ENCODE measurements at places on chromosomes 16 and 17.

- peak; percentile 20 for DNase-seq
These were observed 34.2 kb downstream of the CD300LF start for GRCh38 chr17:74678541-74678940.

DNA sequence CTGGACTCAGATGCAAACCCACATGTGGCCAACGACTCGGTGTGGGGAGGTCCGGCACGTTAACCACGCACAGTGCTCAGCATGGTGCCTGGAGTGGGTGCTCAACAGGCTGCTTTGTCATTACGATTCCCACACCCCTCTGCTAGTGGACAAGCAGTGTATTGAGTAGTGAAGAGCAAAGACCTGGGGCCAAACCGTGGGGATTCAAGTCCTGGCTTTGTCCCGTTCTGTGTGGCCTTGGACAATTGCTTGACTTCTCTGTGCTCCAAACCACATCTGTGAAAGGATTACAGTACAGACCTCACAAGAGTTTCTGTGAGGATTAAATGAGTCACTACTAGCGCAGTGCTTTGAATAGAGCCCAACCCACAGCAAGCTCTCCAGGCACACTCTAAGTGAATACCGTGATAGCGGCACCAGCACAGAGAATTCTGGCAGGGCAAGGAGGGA is 33.8 kb downstream of the TRPV2 start:
- no peak for DNase-seq

DNA sequence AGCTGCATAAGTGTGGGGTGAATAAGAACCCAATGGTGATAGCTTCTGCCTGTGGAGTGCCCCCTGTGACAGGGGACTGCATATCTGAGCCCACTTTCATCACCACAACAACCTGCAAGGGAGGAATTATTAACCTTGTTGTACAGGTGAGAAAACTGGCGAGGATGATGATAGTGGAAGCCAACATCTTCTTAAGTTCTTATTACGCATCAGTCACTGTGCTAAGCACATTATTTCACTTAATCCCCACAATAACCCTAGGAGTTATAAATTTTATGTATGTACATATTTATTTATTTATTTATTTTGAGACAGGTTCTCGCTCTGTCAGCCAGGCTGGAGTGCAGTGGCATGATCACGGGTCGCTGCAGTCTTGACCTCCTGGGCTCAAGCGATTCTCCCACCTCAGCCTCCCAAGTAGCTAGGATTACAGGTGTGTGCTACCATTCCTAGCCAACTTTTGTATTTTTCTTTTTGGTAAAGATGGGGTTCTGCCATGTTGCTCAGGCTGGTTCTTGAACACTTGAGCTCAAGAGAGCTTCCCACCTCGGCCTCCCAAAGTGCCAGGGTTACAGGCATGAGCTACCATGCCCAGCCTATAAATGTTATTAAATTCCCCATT is 7.6 kb downstream of the PDILT start:
- no peak for DNase-seq

- no peak for DNase-seq
These were observed 35.1 kb downstream of the TMEM238L start for GRCh38 chr17:10768750-10769251.

GRCh38 chr16:59121411-59122261 is 387.5 kb upstream of the GOT2 start:
- DNase-seq, result no peak

DNA sequence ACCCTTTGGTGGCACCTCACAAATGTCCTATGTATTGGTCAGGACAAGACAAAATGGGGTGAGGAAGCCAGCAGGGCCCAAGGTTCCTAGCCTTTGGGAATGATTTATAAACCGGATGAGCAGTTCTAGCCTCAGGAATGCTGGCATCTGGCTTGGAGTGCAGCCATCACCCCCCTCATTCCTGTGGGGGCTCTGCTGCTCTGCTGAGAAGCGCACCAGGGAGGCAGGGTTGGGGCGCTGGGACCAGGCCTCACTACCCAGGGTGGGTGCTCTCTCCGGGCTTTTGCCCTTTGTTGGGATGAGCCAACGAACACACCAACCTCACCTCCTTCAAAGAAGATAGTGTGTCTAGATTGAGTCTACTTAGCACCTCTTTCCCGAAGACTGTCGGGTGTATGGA is 39.2 kb downstream of the TMEM11 start:
- DNase-seq, result no peak

DNA sequence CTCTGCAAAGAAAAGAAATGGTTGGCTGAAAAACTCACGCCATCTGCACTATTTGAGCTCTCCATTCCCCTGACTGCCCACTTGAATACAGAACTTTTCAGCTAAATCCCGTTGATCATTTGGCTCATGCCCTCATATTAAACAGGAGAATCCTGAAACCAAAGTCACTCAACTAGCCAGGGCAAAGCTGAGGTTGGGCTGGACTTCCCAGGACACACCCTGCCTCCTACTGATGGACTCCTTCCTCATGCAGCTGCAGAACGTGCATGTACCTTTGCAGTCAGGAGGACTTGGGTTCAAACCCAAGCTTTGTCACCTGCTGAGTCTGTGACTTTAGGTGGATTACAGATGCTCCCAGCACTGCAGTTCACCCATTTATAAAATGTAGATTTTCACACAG is 7.7 kb downstream of the ASIC2 start:
- no peak for DNase-seq

DNA sequence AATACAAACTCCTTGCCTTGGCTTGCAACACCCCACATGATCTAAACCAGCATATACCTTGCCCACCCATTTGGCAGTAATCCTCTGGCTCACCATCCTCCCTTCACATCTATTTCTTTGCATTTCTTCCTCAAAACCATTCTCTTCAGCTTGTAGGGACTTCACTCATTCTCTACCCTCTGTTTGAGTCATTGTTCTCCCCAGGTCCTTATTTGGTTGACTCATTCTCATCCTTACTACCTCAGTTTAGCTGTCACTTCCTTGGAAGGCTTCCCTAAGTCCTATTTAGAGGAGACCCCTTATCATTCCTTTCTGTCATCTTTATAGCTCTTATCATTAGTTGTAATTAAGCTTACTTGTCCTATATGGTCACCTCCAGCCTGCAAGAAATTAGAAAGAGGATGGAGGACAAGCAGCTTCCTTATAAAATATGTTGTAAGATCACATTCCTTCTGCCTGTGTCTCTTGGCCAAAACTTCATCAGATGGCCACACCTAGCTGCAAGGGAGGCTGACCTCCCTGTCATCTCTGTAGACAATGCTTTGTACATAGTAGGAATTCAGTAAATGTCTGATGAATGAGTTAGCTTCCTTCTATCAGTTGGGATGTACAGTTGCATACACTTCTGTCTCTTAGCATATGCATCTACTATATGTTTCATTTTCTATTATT is 1.7 kb downstream of the TTC19 start:
- DNase-seq, result no peak

- no peak for DNase-seq
These were observed 4.6 kb upstream of the SPATA32 start for GRCh38 chr17:45266372-45266926.

- no peak for DNase-seq
These were observed 82.7 kb downstream of the RPH3AL start for GRCh38 chr17:269616-270514.

DNA sequence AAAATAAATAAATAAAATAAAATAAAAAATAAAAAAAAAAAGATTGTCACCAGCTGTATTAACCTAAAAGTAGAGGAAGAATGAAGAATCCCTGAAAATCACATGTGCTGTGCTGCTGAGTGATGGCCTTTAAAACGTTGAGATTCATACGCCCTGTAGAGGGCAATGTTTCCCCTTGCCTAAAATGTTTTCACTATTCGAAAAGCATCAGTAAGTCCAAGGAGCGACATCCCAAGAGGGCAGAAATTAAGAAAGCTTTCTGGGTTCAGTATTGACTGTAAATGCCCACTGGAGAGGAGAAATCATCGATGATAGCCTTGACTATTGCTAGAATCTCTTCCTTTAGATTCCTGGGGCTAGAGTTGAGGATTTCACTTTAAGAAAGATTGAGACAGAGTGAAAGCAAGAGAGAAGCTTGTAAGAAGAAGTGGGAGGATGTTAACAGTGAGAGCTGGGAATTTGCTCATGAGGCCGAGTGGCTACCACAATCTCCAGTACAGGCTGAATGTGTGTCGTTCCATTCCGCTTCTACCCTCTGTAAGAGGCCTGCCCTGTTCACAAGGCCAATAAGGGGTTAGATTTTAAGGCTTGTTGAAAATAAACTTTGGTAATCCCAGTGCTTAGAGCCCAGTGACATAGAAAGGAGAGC is 170.8 kb upstream of the FAM20A start:
- DNase-seq, result no peak

GRCh38 chr16:15739950-15740349 is 89.9 kb downstream of the NDE1 start:
- no peak for DNase-seq

DNA sequence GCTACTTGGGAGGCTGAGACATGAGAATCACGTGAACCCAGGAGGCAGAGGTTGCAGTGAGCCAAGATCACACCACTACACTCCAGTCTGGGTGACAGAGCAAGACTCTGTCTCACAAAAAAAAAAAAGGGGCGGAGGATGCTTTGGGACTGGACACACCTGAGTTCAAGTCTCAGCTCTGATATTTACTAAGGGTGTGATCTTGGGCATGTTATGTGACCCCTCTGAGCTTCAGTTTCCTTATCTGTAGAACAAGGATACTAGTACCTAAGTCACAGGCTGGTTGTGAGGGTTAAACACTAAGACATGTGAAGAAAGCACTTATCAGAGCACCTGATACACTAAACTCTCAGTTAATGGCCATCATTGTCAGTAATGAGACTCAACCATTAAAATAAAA is 25.9 kb downstream of the HOXB1 start:
- DNase-seq, result no peak

GRCh38 chr17:82940226-82941020 is 100.6 kb upstream of the ZNF750 start:
- no peak for DNase-seq

- no peak for DNase-seq
These were observed 51.0 kb upstream of the NOL11 start for GRCh38 chr17:67666710-67667109.

GRCh38 chr17:41010441-41010840 is 1.5 kb upstream of the KRTAP3-1 start:
- DNase-seq, result no peak

Data from activated CD8-positive, alpha-beta memory T cell treated with anti-CD3 and anti-CD28 coated beads, Interleukin-2, amount 50 U/mL, for 48 hours (primary cell).